ENCODE measurements at places on chromosomes 3 and 15. TPM values are rescaled to one million over a fixed set of nuclear protein-coding genes. Genes with fewer than 3 reads are reported as not detected.

The EOGT gene
- total RNA-seq: 20.1 TPM

DNA sequence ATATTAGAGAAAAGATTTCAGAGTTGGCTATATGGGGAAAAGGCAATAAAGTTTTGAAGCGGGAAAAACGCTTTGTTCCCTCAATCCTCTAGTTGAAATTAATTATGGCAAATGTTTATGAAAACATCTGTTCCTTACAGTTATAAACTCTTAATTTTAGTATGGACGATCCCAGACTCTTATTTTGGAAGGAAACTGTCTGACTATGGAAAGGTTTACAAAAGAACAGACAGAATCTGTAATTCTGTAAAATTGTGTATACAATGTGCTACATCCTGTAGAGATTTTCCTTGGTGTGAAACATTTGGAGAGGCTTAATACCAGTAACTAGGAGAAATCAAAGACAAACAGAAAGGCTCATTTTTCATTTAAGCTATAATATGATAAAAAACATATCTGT is 311.8 kb downstream of the TBC1D5 start:
- no peak for DNase-seq

GRCh38 chr3:192727032-192727847 is at the start of gene FGF12:
Gene FGF12, minus strand, starts transcription at chr3:192727541.
- no peak for DNase-seq

The CGGBP1 gene
- 52.7 TPM for total RNA-seq

- DNase-seq: no peak
Observed at GRCh38 chr15:34986771-34987480, 1.2 kb downstream of the ZNF770 start.

The ITIH3 gene
- total RNA-seq: 0.44 TPM

- DNase-seq: no peak
Observed at GRCh38 chr3:64238971-64239667, 13.9 kb upstream of the PRICKLE2 start.

GRCh38 chr3:125232401-125232800 is 19.9 kb upstream of the SLC12A8 start:
- no peak for DNase-seq

GRCh38 chr3:177378168-177378567 is 180.9 kb upstream of the TBL1XR1 start:
- no peak for DNase-seq

The MASP1 gene
- not detected for total RNA-seq

DNA sequence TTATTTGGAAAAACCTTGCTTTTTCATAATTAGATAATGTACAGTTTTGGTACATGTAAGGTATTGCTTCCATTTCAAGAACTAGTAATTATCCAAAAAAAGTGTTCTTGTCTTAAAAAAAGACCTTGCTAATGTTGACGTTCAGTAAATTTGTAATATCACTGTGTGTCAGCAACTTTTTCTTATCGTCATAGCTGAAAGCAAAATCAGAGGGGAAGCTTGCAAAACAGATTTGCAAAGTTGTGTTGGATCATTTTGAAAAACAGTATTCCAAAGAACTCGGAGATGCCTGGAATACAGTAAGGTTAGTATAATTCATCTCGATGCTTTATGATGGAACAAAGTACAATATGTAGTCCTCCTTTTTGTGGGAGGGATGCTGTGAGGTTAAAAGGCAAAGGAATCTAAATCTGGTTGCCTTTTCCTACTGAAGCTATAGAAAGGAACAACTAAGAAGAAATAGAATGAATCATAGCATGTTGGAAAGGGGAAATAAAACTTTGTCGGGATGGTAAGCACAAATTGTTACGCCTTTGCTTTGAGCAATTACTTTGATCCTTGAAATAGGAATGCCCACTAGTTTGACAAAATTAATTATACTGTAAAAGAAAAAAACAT is 1.5 kb downstream of the NSUN3 start:
- DNase-seq: no peak

GRCh38 chr3:62874711-62875557 is at the start of gene CADPS:
Gene CADPS, minus strand, starts transcription at chr3:62875416. Its CDS starts 387 bp downstream, at chr3:62875029.
- DNase-seq: no peak

- no peak for DNase-seq
Observed at GRCh38 chr3:15585111-15585845, 16.1 kb downstream of the HACL1 start.

DNA sequence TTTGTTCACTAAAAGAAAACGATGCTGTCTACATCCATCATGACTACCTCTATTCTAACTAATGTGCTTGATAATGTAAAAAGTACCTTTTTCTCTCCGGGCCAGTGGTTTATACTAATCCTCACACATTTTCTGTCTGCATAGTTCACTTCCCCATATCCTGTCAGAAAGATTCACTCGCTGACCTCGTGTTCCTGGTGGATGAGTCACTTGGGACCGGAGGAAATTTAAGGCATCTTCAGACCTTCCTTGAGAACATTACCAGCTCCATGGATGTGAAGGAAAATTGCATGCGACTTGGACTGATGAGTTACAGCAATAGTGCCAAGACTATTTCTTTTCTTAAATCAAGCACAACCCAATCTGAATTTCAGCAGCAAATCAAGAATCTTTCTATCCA is 33.8 kb downstream of the COL6A5 start:
- no peak for DNase-seq

GRCh38 chr3:133474251-133474801 is 74.5 kb downstream of the BFSP2 start:
- DNase-seq: no peak

DNA sequence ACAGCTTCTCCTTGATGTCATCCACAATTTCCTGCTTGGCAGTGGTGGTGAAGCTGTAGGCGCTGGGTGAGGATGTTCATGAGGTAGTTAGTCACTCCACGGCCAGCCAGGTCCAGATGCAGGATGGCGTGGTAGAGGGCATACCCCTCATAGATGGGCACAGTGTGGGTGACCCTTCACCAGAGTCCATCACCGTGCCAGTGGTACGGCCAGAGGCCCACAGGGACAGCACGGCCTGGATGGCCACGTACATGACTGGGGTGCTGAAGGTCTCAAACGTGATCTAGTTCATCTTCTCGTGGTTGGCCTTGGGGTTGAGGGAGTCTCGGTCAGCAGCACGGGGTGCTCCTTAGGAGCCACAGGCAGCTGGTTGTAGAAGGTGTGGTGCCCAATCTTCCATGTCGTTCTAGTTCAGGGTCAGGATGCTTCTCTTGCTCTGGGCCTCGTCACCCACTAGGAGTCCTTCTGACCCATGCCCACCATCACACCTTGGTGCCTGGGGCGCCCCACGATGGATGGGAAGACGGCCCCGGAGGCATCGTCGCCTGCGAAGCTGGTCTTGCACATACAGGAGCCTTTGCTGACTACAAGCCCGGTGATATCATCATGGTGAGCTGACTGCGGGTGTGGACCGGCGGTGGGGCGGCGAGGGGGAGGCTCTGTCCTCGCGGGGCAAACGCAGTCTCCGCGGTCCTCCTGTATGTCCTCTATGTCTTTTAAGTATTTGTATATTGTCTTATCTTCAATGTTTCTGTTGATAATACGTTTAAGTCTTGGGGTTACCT is 1119.0 kb downstream of the NAALADL2 start:
- DNase-seq: no peak

The MKRN2OS gene
- total RNA-seq: not detected

DNA sequence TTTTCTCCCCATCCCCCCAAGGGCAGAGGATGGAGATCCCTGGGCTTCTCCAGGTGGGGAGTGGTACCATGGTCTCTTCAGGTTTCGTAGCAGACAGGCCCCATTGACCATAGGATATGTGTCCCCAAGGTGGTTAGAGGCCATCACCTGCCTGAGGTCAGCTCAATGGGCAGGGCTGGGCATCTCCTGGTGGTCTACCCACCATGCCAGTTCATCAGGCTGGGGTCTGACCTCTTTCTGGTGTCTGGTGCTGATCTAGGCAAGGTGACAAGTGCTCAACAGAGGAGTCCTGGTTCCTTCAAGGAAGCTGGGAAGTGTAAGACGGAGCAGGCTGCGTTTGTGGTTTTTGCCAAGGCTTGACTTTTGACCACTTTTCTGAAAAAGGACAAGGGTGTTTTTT is 71.4 kb downstream of the SMAD3 start:
- no peak for DNase-seq

GRCh38 chr15:60751985-60752952 is 273.3 kb upstream of the ICE2 start:
- DNase-seq: no peak

- DNase-seq: no peak
Observed at GRCh38 chr3:51270559-51270958, 114.5 kb upstream of the MANF start.

The SPINK8 gene
- not detected for total RNA-seq

- DNase-seq: no peak
Observed at GRCh38 chr3:39317571-39318169, 11.8 kb upstream of the CCR8 start.

- DNase-seq: peak; percentile 63
Observed at GRCh38 chr15:28918141-28918983, 32.6 kb downstream of the APBA2 start.

DNA sequence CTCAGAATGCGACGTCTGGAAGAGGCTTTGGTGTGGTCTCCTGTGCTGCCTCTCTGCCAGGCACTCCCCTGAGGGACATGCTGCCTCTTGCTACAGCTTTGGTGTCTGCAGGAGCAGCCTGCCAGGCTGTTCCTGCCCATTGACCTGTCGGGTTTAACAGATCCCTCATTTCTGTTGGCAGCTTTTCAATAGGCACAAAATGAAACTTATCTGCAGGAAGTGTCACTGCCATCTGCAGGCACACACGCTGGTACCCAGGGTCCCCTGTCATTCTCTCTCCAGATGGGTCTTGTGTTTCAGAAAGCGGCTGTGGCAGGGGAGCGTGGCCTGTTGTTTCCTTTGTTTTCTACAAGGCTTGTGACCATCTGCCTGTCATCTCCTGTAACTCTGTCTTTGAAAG is 328.3 kb upstream of the CHRM5 start:
- no peak for DNase-seq

The OR5K2 gene
- not detected for total RNA-seq

- DNase-seq: no peak
Observed at GRCh38 chr3:154799800-154800199, 280.3 kb upstream of the MME start.

DNA sequence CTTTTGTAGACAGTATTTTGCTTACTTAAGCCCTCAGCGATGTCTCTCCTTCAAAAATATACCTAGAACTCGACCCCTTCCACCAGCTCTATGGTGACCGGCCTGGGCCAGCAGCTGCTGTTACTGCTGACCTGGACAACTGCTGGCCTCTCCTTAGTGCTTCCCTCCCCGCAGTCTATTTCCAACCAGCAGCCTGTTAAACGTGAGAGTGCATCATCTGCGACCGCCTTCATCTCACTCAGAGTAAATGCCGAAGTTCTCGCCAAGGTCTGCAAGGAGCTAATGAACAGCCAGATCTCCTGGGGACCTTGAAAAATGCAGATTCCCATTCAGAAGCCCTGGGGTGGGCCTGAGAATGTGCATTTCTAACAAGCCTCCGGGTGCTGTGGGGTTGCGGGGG is 86.7 kb downstream of the RPLP1 start:
- no peak for DNase-seq

GRCh38 chr3:27927882-27928281 is 205.8 kb upstream of the EOMES start:
- no peak for DNase-seq

GRCh38 chr3:22288756-22289155 is 537.7 kb upstream of the ZNF385D start:
- DNase-seq: no peak

The ITIH4 gene
- 4.1 TPM for total RNA-seq

GRCh38 chr15:64044300-64045100 is 1.8 kb downstream of the DAPK2 start:
- DNase-seq: no peak

- no peak for DNase-seq
Observed at GRCh38 chr15:90072978-90073640, 29.2 kb downstream of the IDH2 start.

DNA sequence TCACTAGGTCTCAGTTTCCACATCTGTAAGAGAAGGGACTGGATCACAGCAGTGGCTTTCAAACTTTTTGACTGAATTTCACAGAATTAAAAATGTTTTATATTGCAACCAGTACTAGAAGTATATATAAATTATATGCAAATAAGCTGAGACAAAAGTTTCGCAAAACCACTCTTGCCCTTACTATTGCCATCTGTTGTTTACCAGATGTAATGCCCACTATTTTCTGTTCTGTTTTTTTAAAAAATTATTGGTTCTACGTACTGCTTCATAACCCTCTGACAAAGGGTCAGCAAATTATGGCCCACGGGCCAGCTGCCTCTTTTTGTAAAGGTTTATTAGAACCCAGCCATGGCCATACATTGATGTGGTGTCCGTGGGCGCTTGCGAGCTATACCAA is 44.8 kb downstream of the PDIA5 start:
- DNase-seq: no peak

GRCh38 chr15:93865586-93865985 is 365.8 kb upstream of the MCTP2 start:
- DNase-seq: no peak

- no peak for DNase-seq
Observed at GRCh38 chr3:178189854-178190253, 346.4 kb upstream of the KCNMB2 start.

The RARB gene
- total RNA-seq: not detected

The OR4M2 gene
- not detected for total RNA-seq

GRCh38 chr3:152669560-152669959 is 165.4 kb upstream of the P2RY1 start:
- no peak for DNase-seq

DNA sequence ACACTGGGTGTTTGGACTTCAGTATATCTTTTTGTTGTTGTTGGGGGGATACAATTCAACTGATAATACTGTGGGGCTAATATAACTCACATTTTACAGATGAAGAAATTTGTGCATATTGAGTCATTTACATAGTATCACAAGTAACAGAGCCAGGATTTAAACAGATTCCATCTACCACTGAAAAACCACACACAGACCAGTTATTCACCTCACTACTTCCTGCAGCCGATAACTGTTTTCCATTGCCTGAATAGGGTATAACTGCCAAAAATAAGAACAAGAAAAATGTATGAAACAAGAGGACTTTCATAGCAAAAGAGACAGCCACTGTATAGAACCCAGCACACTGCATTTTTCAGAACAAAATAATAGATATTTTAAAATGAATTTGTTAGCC is 215.8 kb upstream of the CNTN6 start:
- no peak for DNase-seq

GRCh38 chr15:91476861-91477260 is 376.6 kb upstream of the SLCO3A1 start:
- no peak for DNase-seq

DNA sequence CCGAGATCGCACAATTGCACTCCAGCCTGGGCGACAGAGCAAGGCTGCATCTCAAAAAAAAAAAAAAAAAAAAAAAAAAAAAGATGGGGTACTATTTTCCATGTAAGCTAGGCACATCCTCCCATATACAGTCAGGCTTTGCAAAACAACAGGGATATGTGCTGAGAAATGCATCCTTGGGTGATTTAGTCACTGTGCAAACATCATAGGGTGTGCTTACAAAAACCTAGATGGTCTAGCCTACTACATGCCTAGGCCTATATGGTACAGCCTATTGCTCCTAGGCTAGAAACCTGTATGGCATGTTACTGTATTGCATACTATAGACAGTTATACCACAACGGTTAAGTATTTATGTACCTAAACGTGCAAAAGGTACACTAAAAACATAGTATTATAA is 75.0 kb downstream of the TTBK2 start:
- no peak for DNase-seq

- no peak for DNase-seq
Observed at GRCh38 chr15:58605931-58606530, 143.5 kb downstream of the ADAM10 start.

- no peak for DNase-seq
Observed at GRCh38 chr3:125139386-125139785, 73.2 kb downstream of the SLC12A8 start.
